ENCODE measurements at places on chromosomes 12 and 14.
A peak's percentile ranks its signal among the peaks of the same experiment; 100 is the strongest.

GRCh38 chr12:90695415-90695814, 259.6 kb downstream of the CCER1 start:
- DNase-seq, result no peak

GRCh38 chr12:12685305-12685704, 10.7 kb downstream of the GPR19 start:
- peak; percentile 48 for DNase-seq

GRCh38 chr12:6684609-6685008, 4.6 kb downstream of the ZNF384 start:
- DNase-seq, result no peak

DNA sequence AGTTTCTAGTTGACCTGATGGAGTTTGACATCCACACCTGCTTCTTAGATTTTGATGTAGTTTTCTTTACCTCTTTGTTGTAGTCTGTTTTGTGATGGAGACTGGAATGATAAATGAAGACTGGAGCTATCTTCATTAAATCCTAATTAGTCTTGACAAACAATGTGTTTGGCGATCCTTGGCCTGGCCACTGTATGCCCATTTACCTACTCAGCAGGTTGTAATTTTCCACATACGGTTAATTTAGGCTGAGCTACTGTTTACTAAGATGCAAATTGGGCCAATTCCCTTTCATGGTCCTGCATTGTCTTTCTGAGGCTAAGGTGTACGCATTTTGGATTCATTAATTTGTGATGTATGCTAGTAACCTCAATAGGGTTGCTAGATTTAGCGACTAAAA, at the start of gene TAS2R7:
Gene TAS2R7, minus strand, starts transcription at position 41 of the 400 bp plus-strand sequence. CDS start 57 bp downstream, outside the sequence.
- no peak for DNase-seq

- no peak for DNase-seq
These were observed 690.9 kb upstream of the FBXO33 start for GRCh38 chr14:40122968-40123648.

DNA sequence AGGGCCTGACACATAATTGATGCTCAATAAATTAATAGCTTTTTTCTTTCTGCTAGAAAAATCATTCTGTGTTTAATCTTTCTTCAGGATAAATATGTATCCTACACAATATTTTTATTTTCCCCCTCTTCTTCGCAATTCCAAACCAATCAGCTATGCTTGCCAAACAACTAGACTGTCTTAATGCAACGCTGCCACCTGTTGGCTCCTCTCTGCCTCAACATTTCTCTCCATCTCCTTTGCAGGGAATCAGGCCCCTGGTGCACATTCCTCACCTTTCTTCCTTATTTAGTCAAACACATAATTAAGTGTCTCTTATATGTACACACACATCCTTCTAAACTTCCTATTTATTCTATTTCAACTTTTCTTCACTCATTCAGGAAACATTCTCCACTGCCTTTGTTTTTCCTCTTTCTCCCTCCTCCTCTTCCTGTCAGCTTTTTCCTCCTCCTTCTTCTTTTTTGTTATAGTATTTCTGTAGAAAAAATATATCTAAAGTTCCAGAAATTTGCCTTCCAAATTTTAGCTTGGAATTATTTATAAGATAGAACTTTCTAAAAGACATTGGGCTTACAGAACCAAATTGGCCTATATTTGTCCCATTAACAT, 406.0 kb downstream of the PRKD1 start:
- no peak for DNase-seq

DNA sequence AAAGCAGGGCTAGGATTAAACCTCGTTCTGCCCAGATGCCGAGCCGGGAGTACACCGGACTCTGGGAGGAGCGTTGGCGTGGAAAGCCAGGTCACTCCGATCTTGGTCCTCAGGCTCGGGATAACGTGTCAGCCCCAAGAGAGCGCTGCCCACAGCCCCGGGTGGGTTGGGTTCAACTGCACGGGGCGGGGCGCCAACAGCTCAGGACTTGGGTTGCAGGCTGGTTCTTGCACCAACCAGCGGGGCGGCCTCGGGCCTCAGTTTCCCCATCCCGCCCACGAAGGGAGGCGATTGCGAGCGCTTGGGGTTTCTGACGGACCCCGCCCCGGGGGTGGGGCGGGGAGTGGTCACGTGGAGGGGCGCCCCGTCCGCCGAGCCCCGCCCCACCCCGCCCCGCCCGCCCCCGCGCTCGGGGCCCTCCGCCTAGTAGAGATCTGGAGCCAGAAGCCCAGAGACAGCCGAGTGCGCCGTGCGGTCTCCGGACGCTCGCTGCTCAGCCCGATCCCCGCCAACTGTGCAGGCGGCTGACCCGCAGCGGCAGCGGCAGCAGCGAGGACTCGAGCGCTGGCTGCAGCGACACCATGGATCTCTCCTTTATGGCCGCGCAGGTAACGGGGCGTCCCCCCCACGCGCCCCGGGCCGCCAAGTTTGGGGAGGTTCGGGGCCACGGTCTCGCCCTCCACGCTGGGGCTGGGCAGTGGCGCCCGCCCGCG, at the start of gene C14orf132:
Gene C14orf132, plus strand, starts transcription at position 443 of the 713 bp plus-strand sequence. Its CDS starts 139 bp downstream, at position 582.
- peak; percentile 75 for DNase-seq

- DNase-seq, result no peak
These were observed 4.3 kb upstream of the GPR19 start for GRCh38 chr12:12700254-12700653.

GRCh38 chr12:104799458-104799857, 158.6 kb downstream of the SLC41A2 start:
- DNase-seq, result no peak

DNA sequence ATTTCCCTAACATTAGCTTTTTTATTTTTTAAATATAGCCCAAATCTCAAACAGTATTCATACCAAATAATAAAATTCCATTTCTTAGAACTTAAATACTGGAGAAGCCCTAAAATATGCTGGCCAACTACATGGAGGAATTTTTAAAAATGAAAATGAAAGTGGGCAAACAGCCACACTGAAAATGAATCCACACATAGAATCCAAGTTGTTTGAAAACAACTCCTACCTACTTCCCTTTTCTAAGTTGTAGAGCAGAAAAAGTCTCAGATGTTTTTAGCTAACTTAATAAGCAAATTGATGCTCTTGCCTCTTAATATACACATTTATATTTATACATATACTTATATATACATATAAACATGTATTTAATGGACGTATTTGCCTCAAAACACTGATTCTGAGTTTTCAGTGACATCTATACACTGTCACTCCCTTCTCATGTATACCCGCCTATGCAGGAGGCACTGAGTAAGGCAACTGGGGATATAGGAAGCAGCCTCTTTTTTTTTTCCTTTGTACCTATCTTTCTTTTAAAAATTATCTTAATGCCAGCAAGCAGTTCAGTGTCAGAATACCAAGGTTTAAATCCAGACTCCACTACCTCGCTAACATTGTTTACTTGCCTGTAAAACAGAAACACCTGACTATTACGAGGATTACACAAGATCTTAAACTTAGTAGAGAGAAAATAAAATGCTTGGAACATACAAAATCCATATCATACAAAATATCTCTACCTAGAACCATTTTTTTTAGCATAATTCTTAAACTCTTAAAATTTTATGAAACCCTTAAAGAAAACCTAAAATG, 13.3 kb downstream of the DICER1 start:
- no peak for DNase-seq

DNA sequence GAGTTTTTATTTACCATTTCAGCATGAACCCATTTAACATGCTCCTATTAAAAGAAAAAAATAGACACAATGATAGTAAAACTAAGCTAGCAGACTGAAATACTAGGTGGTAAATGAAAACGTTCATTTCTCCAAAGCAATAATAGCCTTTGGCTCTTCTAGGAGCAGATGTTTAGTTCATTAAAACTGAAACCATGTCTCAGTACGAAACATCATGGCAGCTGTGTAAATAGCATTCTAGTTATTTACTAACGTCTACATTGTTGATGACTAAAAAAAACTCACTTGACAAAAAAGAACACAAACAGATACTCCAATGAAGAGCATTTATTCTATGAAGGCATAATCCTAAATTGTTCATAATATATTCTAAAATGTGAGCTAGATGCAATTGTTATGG, 17.9 kb downstream of the RECQL start:
- DNase-seq, result no peak

GRCh38 chr12:32353540-32353939, 45.8 kb upstream of the FGD4 start:
- DNase-seq, result no peak

DNA sequence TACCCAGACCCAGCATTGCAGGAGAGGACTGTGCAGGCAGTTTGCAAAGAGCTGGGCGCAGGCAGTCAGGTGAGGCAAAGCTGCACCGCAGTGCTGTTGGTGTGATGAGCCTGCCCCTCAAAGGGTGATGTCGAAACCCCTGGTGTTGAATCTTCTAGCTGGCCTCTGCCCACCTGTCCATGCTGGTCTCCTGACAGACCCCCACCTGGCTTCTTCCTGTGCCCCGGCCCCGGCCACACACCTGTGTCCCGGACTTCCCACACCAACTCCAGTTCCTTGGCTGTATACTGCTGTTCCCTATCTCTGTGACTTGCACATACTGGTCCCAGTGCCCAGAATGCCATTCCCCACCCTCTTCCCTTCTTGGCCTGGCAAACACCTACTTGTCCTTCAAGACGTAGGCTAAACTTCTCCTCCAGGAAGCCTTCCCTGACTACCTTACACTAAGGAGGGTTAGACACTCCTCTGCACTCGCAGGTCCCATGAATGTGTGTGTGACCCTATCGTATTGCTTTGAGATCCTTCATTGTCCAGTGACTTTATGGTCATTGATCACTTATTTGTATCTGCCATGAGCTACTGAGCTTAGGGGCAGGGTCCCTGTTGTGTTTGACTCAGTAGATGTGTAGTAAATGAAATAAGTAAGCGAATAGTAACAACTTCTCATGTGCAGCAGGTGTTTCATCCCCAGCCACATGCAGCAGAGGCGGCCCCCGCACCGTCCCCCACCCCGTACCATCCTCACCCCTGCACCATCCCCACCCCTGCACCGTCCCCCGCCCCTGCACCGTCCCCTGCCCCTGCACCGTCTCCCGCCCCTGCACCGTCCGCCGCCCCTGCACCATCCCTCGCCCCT, 37.4 kb downstream of the ESRRB start:
- DNase-seq, result no peak

DNA sequence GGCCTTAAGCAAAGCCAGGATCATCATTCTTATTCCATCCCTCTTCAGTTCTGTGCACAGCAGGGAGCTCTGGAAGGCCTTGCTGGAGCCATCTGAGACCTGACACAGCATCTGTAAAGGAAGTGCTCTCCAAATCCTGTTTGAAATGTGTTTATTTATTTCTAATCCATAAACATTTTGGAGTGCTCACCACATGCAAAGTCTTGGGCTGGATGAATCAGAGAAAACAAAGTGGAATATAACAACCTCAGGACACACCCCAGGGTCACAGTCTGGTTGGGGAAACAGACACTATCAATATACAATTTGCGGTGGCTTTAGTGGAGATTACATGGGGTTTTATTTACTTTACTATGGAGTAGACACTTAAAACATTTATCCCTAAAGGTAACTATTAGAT, 54.3 kb downstream of the BMP4 start:
- no peak for DNase-seq

DNA sequence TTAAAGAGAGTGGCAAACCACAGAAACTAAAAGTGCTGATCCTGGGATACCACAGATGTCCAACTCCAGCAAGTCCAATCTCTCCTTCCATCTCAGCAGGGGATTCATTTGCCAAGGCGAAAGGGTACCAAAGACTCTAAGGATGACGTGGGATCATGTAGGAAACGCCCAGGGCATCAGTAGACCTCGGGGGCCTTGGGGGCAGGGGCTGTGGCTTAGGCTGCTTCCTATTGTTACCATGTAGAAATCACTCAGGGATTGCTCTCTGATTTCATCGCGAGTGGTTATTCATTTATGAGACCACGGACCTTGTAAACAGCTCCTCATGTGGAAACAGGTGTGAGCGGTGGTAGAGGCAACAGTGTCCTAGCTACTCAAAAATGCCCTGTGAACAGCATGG, 149.3 kb upstream of the FKBP4 start:
- no peak for DNase-seq

DNA sequence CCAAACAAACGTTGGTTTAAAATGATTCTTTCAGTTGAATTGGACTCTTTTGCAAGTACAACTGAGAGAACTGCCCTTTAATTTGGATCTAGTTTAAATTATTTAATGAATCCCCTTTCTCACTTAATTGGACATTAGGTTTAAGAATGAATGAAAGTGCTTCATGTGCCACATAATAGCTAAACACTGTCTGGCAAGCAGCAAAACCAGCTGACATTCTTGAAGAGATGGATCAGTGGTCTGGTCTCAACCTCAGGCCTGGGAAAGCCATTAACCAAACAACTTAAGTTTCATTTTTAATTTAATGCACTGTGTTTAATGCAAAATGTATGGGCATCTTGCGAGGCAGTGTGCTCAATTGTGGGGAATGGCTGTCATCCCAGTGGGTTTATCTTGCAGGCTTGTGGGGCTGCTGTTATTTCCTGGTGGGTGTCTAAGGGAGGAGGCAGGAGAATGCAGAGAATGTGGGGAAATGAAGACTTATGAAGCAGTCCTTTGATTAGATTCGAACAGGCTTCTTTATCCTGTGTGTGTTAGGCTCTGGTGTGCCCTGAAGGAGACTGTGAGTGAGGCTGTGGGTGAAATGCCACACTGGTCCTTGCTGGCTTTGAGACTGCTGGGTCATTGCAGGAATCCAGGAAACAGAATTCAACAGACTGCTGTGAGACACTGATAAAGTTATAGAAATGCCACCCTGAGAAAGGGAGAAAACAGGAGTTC, 144.1 kb upstream of the PELI2 start:
- no peak for DNase-seq

GRCh38 chr14:70962935-70963334, 55.7 kb downstream of the PCNX1 start:
- DNase-seq, result no peak

- no peak for DNase-seq
These were observed 258.3 kb downstream of the FOXN3 start for GRCh38 chr14:89158701-89159100.
